ENCODE measurements at places on chromosomes 2 and 18.

- no peak for ATAC-seq
Observed at GRCh38 chr2:206311026-206311425, 36.6 kb downstream of the ZDBF2 start.

DNA sequence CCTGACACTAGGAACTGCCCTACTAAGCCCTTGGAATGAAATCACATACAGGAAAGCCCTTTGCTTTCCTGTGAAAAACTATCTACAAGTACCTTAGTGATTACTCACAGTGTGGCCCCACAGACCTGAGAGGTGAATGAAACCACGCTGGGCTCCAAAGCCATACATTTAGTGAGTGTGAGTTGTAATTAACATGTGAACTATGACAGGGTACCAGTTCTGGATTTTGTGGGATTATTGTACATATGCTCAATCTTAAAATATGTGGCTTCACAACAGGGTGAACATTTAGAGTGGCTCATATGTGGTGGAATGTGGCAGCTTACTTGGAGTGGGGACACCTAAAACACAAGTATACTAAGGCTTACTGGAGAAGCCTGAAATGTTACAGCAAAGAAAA is 12.3 kb downstream of the KCTD1 start:
- no peak for ATAC-seq

- ATAC-seq, result peak; percentile 70
Observed at GRCh38 chr2:229910832-229911412, 10.9 kb downstream of the TRIP12 start.

DNA sequence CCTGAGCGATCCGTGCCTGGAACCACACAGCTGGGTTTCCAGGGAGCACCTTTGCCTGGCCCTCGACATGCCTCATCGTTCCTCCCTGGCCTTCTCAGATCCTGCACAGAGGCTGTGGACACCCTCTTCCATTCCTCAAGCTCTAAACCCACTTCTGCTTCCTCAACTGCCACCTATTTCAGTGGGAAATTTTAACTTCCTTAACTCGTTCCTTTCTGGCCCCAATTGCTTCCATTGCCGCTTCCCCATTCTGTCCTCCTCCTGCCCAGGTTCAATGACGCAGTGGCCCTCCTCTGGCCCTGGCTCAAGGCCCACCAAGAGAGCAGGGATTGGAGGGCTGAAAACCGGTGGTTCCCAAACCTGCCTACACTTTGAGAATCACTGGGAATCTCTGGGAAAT is 4.8 kb upstream of the B3GNT7 start:
- no peak for ATAC-seq

GRCh38 chr2:221495731-221496130 is 76.4 kb downstream of the EPHA4 start:
- ATAC-seq, result no peak

- ATAC-seq, result peak; percentile 67
Observed at GRCh38 chr2:168246483-168247340, 683 bp downstream of the STK39 start.

- ATAC-seq, result no peak
Observed at GRCh38 chr2:230153390-230153976, 66.3 kb downstream of the SP110 start.

GRCh38 chr18:50989711-50990110 is 21.9 kb downstream of the ELAC1 start:
- no peak for ATAC-seq

GRCh38 chr2:216133397-216133796 is 24.2 kb downstream of the XRCC5 start:
- no peak for ATAC-seq

- ATAC-seq, result no peak
Observed at GRCh38 chr2:27461118-27461517, 18.9 kb downstream of the KRTCAP3 start.

- no peak for ATAC-seq
Observed at GRCh38 chr18:56285387-56286065, 352.9 kb downstream of the TXNL1 start.

DNA sequence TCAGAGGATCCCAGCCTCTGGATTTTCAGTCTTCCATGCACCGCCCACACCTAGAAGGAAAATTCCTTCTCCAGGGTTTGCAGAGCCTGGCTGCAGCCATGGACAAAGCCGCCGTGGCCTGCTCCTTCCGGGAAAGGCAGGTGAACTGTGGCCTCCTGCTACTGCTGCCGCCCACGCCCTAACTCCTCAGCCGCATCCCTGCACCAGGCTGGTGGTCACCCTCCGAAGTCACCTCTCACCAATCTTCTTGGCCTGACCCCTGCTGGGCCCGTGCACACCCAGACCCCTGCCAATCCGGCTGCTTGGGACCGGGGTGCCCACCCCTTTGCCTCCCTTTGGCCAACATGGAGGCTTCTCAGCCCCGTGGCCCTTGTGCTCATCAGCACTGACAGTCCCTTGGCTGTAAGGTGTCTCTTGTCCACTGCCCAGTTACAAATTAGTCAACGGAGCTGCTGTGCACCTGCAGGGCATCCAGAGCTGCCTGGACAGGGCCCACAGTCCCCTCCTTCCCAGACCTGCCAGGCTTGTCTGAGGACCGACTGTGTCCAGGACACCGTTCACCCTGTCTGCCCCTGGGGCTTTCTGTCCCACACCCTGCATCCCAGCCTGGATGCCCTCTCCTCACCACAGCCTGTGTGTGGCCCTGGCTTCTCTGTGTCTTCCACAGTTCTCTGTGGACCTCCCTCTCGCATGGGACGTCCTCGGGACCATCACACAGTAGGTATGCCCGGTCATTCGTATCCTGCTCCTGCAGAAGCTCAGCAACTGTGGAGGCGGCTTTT is 130.1 kb upstream of the TPO start:
- no peak for ATAC-seq

DNA sequence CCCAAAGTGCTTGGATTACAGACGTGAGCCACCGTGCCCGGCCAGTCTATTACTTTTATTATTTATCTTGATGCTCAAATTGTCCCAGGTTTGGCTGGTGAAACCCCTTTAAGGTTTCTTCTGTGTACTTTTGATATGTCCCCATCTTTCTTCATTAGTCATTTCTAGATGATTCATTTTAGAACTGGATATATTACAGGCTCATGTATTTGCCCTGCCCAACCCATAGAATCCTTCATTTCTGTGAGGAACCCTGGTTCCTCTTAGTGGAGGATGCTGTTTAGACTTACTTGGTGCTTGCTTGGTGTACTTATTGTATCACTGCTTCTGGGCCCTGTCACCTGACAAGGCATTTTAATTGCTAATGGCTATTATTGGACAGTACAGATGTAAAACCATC is 40.1 kb downstream of the KCMF1 start:
- peak; percentile 72 for ATAC-seq

DNA sequence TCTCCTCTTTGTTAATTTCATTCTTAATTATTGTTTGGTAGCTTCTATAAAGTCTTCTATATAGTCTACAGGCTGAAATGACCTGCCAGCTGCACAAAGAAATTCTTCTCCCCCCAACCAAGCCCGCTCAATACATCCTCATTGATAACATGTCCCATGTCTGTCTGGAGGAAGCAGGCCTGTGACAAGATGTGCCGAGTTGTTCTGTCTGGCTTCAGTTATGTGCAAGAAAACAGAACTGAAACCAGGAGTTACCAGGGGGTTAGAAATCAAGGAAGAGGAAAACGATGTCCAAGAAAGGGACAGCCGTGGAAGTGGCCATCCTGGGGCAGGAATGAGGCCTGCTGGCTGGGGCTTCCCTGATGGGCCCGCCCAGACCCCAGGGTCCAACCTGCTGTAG is 57.6 kb downstream of the MTCL1 start:
- ATAC-seq, result no peak

GRCh38 chr2:114108824-114109416 is 219.0 kb downstream of the ACTR3 start:
- no peak for ATAC-seq
